Hepatocyte (in vitro differentiated cells): ENCODE measurements at places on chromosomes 1 and 21.

DNA sequence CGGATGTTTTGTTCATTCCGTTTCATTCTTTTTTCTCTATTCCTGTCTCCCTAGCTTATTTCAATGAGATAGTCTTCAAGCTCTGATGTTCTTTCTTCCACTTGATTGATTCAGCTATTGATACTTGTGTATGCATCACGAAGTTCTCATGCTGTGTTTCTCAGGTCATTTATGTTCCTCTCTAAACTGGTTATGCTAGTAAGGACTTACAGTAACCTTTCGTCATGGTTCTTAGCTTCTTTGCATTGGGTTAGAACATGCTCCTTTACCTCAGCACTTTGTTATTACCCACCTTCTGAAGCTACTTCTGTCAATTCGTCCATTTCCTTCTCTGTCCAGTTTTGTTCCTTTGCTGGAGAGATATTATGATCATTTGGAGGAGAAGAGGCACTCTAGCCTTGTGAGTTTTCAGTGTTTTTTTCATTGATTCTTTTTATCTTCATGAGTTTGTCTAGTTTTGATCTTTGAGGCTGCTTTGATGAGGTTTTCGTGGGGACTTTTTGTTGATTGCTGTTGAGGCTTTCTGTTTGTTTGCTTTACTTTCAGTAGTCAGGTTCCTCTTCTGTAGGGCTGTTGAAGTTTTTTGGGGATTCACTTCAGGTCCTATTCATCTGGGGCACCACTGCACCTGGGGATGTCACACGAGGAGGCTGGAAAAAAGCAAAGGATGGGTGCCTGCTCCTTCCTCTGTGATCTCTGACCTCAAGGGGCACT lies 496.9 kb upstream of the LRRC7 start:
- DNase-seq: no peak

DNA sequence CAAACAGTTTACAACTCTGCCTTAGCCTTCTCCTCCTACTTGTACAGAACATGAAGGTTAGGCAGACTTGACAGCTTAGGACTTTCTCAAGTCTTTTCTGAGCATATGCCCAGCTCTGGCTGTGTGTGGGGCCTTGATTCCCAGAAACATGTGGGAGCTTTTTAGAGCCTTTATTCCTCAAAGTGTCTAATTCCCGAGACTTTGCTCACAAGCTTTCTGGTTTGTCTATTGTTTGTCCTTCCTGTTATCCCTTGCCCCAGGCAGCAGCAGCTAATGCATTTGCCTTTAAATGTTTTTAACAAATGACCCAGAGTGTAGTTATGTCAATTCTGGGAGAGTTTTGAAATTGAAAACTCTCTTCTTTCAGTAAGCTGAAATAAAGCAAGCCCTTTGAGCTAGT lies 29.2 kb downstream of the ST7L start:
- no peak for DNase-seq

GRCh38 chr1:98084188-98084587 lies 163.4 kb upstream of the DPYD start:
- DNase-seq: no peak

GRCh38 chr1:183807549-183808168 lies 2.7 kb downstream of the RGL1 start:
- no peak for DNase-seq

DNA sequence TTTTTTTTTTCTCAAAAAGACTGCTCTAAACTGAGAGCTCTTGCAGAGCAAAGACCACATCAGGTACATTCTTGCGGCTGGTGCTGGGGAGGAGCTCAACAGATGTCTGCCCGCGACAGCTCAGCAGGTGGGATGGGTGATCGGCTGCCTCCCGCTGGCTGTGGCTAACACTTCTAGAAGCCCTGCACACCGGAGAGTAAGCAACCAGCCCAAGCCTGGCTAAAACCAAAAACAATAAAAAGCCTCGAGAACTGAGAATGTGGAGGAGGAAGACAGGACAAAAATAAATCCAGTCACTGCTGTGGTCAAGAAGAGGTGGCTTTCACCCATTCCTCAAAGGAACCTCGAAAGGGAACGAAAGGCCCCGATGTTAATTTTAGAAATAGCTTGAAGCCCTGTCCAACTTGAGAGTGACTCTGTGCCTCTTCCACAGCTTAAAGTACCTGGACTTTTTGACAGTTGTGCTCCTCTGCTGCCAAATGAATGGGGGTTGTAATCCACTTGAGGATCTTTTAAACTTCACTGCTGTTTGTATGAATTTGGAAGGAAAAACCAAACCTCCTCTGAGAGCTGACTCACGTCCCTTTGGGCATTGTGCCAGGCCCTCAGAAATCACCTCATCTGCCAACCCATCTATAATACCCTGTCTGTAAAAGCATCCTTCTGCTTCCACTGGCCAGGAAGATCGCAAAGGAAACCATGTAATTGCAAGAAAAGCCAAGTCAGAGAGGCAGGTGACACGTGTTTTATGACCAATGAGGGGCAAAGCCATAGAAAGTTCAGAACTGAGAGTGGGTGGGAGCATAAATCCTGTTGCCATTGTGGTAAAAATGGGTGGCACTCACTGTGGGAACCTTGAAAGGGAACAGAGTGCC lies 78.6 kb downstream of the KCNN3 start:
- DNase-seq: peak; percentile 25

GRCh38 chr1:30883389-30884172 lies 25.0 kb downstream of the SDC3 start:
- no peak for DNase-seq

- peak; percentile 85 for DNase-seq
These were observed 14.2 kb upstream of the CASQ2 start for GRCh38 chr1:115782571-115783281.

DNA sequence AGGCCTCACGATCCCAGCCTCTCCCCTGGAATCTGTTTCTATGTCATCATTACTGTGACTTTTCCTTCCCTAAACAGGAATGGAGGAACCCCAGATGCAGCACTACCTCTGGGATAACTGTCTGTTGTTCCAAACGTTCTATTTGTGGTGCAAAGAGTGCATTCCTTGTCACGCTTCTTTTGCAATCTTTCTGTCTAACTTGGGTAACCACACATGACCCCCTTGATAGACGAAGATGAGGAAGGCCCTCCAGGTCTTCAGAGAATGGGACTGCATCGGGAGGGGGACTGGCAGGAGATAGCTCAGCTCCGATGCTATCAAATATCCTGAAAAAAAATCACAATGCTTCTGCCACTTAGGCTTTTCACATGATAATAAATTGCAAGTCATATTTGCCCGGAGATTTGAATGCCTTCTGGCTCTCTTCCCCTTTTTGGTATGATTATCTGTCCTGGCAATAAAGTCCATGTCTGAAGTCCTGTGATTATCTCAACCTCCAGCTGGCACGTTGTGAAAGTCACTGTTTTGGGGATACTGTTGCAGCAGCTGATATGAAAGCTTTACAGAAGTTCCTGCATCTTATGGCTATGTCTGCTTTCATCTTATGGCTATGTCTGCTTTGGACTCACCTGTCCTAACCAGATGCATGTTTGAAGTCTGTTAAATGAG lies 148.7 kb upstream of the LMO4 start:
- no peak for DNase-seq

DNA sequence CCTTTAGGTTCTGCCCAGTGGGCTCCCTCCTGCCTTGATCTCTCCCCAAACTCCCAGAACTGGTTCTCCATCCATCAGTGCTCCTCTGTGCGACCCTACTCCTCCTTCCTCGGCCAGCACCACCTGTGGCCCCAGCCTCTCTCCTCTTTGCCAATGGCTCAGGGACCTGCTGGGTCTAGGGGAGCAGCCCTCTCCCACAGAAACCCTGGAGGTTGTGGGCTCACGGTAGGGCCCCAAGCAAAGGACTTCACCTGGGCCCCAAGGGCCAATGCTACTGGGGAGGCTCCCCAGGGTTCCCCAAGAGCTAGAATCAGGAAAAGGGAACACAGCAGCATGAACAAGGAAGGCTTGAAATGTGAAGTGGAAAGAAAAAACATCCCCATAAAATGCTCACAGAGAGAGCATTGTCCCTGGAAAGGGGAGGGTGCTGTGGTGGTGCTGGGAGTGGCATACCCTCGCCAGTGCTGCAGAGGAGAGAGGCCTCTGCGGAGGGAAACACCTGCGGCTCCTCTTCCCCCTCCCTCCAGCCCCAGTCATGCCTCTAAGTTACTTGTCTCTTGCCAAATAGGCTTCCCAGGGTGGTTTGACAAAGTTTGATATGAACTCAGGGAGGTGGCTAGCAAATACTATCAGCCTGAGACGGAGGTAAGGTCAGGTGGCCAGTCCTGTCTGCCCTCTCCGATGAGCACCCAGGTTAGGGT lies 2.5 kb downstream of the TMEM63A start:
- peak; percentile 68 for DNase-seq

- no peak for DNase-seq
These were observed 561.6 kb downstream of the PLA2G4A start for GRCh38 chr1:187390215-187390818.
